ENCODE measurements at places on chromosomes 3 and 15.

GRCh38 chr15:96767703-96768434, 437.4 kb downstream of the NR2F2 start:
- peak; percentile 73 for DNase-seq

GRCh38 chr3:128077665-128078064, 25.4 kb downstream of the SEC61A1 start:
- no peak for DNase-seq

- DNase-seq: no peak
Measured at GRCh38 chr3:53818221-53819162, 27.7 kb downstream of the CHDH start.

DNA sequence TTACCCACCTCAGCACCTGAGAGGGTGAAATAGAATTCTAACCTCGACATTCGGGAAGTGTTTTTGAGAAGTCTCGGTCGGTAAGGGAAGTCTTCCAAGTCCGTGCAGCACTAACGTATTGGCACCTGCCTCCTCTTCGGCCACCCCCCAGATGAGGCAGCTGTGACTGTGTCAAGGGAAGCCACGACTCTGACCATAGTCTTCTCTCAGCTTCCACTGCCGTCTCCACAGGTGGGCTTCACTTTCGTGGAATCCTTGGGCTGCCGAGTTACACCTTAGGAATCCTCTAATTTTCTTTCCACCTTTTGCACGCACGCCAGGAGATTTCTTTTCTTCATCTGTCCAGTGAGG, 775 bp downstream of the CCNDBP1 start:
- no peak for DNase-seq

DNA sequence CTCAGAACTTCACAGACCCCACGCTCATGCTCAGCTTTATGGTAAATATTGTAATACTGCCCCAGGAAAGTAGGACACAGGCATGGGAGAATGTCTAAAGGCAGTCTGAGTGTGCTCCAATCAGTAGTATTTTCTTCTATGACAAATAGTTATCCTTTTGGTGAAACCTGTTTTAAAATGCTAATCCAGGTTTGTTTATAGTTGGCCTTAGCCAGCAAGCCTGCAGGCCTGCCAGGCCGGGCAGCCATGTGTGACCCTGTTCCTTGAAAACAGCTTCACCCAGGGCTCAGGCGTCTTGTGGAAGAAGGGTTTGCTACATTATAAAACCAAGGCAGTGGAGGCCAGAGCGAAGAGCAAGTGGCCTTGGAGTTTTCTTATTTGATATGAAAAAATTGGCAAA, 104.7 kb downstream of the SEMA6D start:
- no peak for DNase-seq

DNA sequence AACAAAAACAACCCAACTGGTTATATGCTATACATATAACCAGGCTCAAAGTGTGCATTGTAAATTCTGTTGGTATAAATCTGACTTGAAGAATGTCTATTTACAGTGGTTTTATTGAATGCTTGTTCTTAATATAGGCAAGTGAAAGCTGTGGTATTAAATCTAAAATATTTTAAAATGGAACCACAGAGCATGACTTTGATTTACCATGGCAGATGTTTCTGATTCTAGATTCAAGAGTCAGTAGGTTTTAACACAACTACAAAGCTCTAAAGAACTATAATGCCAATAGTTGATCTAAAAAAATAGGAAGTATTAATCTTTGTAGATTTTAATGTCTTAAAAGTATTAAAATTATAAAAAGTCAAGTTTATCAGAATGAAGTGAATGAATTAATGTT, 141.9 kb upstream of the PLSCR5 start:
- no peak for DNase-seq
